Uterus (tissue), 4 donors: ENCODE measurements at places on chromosomes 1 and 21. TPM values are rescaled to one million over a fixed set of nuclear protein-coding genes. Genes with fewer than 3 reads are reported as not detected.

Gene LCE3E
- not detected for total RNA-seq

DNA sequence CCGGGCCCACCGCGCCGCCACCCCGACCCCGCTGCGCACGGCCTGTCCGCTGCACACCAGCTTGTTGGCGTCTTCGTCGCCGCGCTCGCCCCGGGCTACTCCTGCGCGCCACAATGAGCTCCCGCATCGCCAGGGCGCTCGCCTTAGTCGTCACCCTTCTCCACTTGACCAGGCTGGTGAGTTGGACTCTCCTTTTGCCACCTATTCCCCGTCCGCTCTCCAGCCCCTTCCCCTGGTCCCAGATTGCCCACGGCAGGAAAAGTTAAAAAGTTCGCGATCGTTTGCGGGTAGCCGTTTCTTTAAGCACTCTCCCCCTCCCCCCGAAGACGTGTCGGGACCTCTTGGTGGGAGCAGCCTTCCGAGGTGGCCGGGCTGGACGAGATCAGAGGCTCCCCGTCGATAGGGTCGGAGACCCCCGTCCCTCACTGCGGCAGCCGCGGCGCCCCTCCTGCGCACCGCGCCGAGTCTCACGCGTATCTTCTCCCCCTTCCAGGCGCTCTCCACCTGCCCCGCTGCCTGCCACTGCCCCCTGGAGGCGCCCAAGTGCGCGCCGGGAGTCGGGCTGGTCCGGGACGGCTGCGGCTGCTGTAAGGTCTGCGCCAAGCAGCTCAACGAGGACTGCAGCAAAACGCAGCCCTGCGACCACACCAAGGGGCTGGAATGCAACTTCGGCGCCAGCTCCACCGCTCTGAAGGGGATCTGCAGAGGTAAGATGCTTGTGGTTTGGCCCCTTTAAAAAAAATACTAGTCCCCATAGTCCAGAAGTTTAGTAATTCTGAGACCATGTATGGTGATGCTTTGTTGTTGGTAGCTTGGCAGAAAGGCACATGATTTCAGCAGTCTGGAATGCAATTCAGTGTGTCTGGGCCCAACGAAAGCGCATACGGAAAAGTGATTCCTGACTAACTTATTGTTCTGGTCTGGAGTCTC, 576 bp downstream of the CCN1 start:
- DNase-seq = peak; percentile 79
- peak overlapping the region; percentile 66 for H3K4me3 ChIP-seq
- no peaks in the 10 kb centered on the region for H3K36me3 ChIP-seq
- peak overlapping the region; percentile 99 for H3K27ac ChIP-seq
- H3K27me3 ChIP-seq = no peaks in the 10 kb centered on the region

Gene UBE2U
- not detected for total RNA-seq

DNA sequence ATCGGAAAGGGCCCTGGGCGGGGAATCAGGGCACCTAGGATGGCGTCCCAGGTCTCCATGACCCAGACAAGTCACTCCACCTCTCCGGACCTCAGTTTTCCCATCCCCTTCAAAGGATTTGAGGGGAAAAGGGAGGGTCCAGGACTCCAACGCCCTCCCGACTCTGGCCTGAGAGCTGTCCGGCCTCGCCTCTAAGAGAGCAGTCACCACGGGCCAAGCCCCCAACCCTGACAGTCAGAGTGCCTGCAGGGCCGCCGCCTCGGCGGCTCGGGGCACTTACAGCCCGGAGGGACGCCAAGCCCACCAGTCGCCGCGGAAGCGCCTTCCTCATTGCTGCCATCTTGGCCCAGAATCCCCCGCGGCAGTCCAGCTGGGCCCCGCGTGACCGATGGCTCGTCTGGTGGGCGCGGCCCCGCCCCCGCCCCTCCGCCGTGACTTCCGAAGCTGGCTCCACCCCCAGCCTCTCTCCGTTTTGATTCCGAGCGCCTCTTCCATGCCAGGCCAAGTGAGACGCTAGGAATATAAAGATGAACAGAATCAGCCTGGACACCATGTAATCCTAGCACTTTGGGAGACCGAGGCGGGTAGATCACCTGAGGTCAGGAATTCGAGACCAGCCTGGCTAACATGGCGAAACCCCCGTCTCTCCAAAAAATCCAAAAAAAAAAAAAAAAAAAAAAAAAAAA, at the start of gene HMGCL:
Gene HMGCL (minus strand): TSS at position 354 of the 686 bp plus-strand sequence. CDS start 14 bp downstream, at position 340.
- no peaks in the 10 kb centered on the region for H3K36me3 ChIP-seq
- peak within 1 kb of the TSS; percentile 80 for H3K4me3 ChIP-seq
- H3K27ac ChIP-seq = peak within 1 kb of the TSS; percentile 91
- no peaks in the 10 kb centered on the region for H3K4me1 ChIP-seq
- H3K27me3 ChIP-seq = no peaks in the 10 kb centered on the region

DNA sequence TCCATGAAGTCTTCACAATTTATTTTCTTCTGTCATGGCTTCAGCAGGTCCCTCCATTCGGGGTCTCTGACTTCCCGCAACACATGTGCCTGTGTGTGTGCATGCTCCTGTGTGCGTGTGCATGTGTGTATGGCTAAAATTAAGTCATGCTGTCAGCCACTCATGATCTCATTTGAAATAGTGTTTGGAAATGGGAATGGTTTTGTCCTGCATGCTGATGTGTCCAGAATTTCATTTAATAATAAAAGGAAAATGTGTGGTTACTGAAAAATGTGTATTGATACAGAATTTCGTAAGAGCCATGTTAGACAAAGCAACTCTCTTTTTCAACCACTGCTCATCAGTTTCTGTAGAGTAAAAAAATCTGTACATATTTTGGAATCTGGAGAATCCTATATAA, 123.8 kb upstream of the PRDX6 start:
- H3K36me3 ChIP-seq = no peaks in the 10 kb centered on the region
- no peak overlapping the region for H3K27ac ChIP-seq
- DNase-seq = no peak
- H3K27me3 ChIP-seq = no peaks in the 10 kb centered on the region
- H3K4me1 ChIP-seq = no peaks in the 10 kb centered on the region
